ENCODE measurements at places on chromosomes 1 and 21. TPM values are rescaled to one million over a fixed set of nuclear protein-coding genes. Genes with fewer than 3 reads are reported as not detected.

BCL2L15 gene
- 1.1 TPM for polyA plus RNA-seq

NOS1AP gene
- polyA plus RNA-seq = 9.0 TPM

APCS gene
- polyA plus RNA-seq = not detected

- no peak for DNase-seq
These were observed 328 bp downstream of the MYCL start for GRCh38 chr1:39901464-39901713.

- no peak for DNase-seq
These were observed 786.6 kb downstream of the ADGRL2 start for GRCh38 chr1:82587371-82587770.

DNA sequence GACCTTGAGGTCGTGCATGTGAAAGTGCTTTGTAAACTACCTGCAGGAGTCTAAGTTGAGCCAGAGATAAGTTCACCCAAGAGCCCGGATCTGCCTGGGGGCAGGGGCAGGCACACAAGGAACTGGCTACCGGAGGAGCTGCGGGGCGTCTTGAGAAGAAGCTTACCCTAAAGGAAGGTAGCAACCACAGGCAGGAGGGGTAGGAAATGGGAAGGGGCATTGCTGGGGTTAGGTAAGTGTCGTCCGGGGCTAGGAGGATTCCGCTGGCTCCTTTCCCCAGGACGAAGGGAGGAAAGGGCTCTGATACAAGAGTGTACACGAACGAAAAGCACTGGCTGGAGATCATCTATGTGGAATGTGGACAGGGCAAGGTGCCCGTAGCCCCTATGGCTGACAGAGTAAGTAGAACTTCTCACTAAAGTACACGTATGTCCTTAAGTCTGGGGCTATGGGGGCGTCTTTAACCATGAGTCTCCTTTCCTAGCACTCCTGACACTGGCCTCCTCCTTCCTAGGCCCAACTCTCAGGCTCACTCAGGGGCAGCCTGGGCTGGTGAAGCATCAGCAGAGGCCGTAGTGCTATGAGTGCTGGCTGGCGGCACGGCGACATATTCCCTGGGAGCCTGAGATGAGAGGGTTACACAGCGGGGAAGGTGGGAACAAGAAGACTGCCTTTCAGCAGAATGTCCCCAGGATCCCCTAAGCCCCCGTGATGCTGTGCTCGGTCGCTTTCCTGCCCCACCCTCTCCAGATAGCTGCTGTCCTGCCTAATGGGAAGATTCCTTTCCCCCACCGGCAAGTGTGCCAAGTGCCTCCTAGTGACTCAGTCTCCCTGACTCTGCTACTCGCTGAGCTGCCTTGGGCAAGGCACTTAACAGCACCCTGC lies 9.1 kb upstream of the GALNT2 start:
- no peak for DNase-seq

GRCh38 chr1:161200992-161201835 lies 953 bp upstream of the NDUFS2 start:
- DNase-seq = no peak

DNA sequence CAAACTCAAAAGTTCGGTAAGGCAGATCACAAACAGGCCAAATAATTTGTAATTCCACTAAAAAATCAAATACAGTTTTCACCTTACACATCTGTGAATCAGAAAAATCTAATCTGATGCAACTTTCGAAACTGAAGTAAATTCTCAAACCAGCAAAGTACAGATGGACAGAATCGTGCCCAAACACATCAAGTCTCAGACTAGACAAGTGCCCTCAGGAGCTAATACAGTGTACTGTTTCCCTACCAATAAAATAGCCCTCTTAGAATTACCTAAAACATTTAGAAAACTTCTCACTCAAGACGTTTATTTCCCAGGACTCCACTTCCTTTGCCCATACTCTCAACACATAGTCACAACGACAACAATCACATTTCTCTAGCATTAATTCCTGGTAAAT lies 134.2 kb downstream of the SMYD2 start:
- no peak for DNase-seq

- DNase-seq = no peak
These were observed 3.4 kb downstream of the HENMT1 start for GRCh38 chr1:108657356-108658080.

DNA sequence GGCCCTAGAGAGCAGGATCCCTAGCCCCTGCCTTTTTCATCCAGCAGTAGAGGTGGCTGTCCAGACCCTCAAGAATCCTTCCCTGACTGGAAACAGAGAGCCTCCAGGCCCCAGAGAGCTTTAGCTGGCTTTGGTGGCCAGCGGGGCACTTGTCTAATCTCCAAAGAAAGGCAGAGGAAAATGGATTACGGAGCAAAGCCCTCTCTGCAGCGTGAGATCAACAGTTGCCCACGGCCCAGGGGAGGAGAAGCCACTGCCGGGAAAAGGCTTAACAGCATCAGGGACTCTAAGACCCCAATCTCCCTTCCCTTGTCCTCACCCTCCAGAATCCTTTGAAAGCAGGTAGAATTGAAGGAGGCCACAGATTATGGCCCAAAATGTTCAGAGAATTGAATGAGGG lies 35.8 kb upstream of the GRIK3 start:
- no peak for DNase-seq
